NCI-H2081 treated with DMSO at 0.1 percent for 48 hours (cell line): ENCODE measurements at places on chromosomes 7 and 10.

DNA sequence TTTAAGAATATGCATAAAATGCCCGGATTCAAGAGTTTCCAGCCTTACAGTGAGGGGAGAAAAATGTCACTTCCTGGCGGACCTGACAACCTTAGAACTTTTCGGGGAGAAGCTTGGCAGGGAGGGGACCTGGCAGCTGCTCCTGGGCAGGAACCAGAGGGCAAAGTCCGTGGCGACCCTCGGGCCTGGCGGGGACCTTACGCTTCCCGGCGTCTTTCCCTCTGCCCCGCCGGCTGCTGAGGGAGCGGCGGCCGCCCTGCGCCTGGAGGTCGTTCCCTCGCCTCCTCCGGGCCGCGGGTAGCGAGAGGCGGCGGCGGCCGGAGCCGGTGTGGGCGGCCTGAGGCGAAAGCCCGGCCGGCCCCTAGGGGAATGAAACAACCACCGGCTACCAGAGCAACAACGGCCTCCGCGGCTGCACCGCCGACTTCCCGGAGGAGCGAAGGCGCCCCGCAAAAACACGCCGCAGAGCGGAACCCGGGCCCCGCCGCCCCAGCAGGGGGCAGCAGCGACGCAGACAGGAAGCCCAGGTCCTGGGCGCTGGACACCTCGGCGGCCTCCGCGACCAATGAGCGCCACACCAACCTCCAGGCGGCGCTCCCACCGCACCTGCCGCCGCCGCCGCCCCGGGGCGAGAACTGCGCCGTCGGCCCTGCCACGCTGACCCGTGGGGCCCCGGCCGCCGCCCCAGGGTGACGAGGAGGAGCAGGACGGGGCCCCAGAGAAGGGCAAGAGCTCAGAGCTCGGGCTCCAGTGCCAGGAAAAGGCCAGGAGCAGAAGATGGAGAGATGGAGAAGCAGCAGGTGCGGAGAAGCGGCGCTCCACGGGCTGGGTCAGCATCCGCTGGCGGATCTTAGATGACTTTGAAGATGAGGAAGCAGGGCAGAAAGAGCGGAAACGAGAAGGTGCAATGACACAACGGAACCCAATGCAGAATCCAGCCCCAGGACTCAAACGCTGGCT is 10.5 kb upstream of the ACSM6 start:
- peak; percentile 3 for DNase-seq

GRCh38 chr7:130147710-130148325 is 57.4 kb downstream of the TMEM209 start:
- DNase-seq = no peak

- DNase-seq = no peak
These were observed 406 bp downstream of the CBLL1 start for GRCh38 chr7:107744345-107744750.

GRCh38 chr10:129163531-129163930 is 303.5 kb upstream of the MGMT start:
- no peak for DNase-seq

DNA sequence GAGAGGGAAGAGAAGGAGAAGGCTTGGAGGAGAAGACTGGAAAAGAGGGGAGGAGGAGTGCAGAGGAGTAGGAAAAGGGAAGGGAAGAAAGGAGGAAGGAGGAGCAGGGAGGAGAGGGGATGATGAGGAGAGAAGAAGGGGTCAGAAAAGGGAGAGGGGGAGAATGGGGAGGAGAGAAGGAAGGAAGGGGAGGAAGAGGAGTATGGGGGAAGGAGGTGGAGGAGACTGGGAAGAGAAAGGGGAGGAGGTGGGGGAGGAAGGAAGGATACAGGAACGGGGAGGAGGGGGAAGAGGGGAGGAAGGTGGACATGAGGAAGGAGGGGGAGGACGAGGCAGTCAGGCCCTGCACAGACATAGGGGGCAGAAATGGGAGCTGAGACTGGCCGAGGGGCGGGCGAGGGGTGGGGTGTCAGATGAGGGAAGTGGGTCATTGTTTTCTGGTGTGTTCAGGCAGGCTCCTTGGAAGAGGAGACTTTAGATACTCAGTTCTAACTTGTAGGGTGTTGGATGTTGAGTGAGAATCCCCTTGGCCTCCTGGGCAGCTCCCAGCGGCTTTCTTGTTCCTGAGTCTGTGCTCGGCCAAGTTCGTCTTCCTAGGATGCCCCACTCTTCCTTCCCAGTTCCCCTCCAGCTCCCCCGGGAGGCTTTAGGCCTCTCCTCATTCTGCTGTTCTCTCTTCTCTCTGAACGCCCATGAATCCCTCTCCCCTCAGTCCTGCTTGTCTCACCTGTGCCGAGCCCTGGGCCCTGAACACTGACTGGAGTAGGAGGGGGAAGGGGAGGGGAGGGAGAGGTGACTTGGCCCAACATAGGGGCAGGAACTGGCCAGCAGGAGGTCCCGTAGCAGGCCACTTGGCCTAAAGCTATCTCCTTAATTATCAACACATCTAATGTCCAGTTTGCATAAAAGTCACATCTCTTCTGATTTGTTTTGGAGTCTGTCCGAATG is 12.8 kb upstream of the CRHR2 start:
- no peak for DNase-seq

DNA sequence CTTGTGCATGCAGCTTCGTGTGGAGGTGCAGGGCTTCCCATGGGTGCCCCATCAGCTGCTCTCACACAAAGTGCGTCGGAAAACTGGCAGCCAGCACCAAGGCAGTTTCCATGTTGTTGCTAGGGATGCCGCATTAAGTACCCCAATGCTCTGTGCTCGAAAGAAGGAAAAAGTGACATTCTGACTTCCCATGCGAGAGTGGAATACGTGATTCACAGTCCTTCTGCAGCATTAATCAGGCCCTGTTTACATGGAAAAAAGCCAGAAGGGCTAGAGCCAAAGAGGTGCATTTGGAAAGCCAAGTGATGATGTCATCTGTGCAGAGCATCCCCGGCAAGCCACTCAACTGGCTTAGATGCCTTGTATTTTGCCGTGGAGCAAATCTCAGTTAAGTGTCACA is 258.3 kb downstream of the GATA3 start:
- DNase-seq = no peak

DNA sequence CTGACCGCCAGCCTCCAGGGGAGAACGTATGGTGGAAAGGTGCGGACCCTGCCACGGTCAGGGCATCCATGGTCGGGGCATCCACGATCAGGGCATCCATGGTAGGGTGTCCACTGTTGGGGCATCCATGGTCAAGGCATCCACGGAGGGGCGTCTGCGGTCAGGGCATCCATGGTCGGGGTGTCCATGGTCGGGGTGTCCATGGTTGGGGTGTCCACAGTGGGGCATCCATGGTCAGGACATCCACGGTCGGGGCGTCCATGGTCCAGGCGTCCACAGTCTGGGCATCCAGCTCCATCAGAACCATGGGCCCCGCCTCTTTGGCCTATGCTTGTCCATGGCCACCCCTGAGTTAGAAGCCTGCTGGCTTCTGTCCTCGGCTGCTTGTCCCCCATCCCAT is 148.1 kb downstream of the ADARB2 start:
- no peak for DNase-seq

GRCh38 chr10:69639291-69640195 is 9.5 kb downstream of the FAM241B start:
- DNase-seq = no peak

DNA sequence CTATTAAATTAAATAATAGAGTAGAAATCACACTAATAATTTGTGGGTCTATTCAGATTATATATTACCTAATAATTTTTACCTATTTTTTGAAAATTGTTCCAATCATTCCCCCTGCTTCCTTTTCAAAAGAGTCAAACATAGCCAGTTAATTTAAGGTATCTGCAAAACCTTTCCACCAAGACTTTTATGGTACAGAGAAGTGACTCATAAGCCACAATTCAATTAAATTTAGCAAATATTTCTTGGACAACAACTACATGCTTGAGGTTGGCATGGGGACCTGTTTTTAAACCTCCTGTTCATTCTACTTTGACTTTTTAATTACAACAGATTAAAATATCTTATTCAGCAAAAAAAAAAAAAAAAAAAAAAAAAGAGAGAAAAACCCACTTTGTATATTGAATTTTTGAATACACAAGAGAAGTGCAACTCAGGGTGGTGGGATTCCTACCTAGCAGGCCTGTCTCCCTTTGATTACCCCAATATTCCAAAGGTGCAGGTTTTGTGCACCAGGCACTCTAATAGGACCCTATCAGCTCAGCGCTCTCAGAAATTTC is 301.9 kb upstream of the C7orf33 start:
- DNase-seq = no peak

DNA sequence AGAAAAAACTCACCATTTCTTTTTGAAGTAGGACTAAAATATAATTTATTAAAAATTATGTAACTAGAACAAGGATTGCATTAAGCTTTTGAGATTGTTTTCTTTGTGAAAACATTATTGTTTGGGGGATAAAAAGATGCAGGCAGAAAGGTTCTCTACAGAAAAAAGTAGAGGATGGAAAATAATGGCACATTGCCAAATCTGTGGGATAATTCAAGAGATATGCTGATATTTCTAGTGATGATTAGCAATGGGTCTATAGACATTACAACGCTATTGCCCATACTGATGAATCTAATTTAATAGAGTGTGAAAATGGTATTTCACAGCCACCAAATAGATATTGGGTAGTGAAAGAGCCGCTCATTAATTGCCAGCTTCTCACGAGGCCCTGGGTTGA is 204.3 kb downstream of the RAPGEF5 start:
- no peak for DNase-seq
